Upper lobe of right lung (tissue), 1 donor: ENCODE measurements at places on chromosomes 16 and 17. TPM values are rescaled to one million over a fixed set of nuclear protein-coding genes. Genes with fewer than 3 reads are reported as not detected.

DNA sequence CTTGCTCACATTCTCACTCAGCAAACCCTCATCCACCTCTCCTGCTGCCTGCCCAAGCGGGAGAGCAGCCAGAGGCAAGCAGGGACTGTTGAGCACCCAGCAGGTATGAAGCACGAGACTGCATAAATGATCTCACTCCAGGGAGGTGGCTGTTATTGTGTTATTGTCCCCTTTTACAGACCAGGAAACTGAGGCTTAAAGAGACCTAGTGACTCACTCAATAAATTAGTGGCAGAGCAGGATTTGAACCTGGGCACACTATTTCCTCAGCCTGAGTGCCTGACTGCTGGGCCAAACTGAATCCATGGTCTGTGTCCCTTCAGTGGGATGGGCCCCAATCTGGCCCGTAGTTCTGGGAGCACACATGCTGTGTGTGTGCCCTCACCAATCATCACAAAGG lies 12.3 kb upstream of the MAP2K3 start:
- no peaks in the 10 kb centered on the region for H3K27me3 ChIP-seq
- DNase-seq, result no peak
- no peaks in the 10 kb centered on the region for H3K36me3 ChIP-seq
- H3K27ac ChIP-seq, result no peak overlapping the region
- no peak overlapping the region for H3K4me3 ChIP-seq
- H3K4me1 ChIP-seq, result peaks cover 11% of the 10 kb centered on the region

DNA sequence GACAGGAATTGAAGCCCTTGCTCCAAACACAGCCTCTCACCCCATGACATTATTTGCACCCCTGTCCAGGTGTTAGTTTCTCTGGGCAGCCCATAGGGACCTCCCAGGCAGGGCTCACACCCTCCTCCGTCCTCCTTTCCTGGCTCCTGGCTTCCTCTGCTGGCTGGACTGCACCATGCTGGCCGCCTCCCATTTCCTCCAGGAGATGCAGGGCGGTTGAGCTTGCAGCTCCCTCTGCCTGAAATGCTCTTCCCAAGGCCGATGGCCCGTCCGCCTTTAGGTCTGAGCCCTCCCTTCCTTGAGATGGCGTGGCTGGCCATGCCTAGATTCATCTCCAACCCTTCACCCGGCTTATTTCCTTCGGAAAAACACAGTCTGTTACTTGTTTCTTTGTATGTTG lies 334.8 kb downstream of the SNX29 start:
- no peaks in the 10 kb centered on the region for H3K27me3 ChIP-seq
- no peak for DNase-seq
- no peaks in the 10 kb centered on the region for H3K36me3 ChIP-seq
- H3K4me1 ChIP-seq, result no peaks in the 10 kb centered on the region
- no peak overlapping the region for H3K27ac ChIP-seq

CEMP1 gene
- total RNA-seq, result 1.4 TPM

FASN gene
- 432 TPM for total RNA-seq

DNA sequence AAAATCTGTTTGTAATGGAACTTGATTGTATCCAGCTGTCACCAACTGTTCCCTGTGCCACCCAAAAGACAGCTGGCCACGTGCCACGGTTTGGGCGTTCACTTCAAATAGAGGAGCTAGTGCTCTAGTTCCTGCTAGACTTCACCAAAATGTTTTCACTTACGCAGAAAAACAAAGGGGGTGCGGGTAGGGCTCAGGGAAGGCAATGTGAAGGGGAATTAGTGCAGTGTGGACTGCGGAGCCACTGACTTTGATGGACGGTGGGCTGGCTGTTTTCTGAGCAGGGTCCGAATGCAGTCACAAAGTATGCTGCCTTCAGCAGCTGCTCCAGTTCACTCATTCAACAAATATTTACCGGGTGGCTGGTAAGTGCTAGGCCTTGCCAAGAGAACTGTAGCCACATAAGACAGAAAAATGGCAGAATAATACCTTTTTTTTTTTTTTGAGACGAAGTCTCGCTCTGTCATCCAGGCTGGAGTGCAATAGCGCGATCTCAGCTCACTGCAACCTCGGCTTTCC lies 7.6 kb upstream of the CYTH1 start:
- peak; percentile 90 for DNase-seq
- H3K4me1 ChIP-seq, result peaks cover 25% of the 10 kb centered on the region
- peaks cover 19% of the 10 kb centered on the region for H3K36me3 ChIP-seq
- H3K27me3 ChIP-seq, result no peaks in the 10 kb centered on the region
- H3K27ac ChIP-seq, result peak overlapping the region; percentile 70

- no peaks in the 10 kb centered on the region for H3K36me3 ChIP-seq
- no peak overlapping the region for H3K27ac ChIP-seq
- no peaks in the 10 kb centered on the region for H3K4me1 ChIP-seq
- no peak for DNase-seq
- H3K4me3 ChIP-seq, result no peak overlapping the region
Measured at GRCh38 chr17:6366221-6366666, 68.7 kb downstream of the AIPL1 start.

DNA sequence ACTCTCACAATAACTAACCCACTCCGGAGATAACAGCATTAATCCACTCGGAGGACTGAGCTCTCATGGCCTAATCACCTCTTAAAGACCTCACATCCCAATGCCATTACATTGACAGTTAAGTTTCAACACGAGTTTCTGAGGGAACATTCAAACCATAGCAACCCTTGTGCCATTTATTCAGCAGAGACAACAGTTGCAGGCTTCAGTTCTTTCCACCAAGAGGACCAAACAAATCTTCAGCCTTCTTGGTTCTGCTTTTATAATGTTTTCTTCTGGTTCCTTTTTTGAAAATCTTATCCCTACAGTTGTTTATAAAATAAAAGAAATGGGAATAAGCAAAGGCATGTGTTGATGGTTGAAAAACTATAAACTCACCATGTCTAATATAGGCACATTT lies 2.1 kb upstream of the CD300E start:
- H3K4me3 ChIP-seq, result no peak overlapping the region
- DNase-seq, result no peak
- no peaks in the 10 kb centered on the region for H3K4me1 ChIP-seq
- H3K36me3 ChIP-seq, result no peaks in the 10 kb centered on the region
- H3K27ac ChIP-seq, result no peak overlapping the region

- H3K4me3 ChIP-seq, result no peak overlapping the region
- no peaks in the 10 kb centered on the region for H3K4me1 ChIP-seq
- H3K27me3 ChIP-seq, result no peaks in the 10 kb centered on the region
- H3K27ac ChIP-seq, result no peak overlapping the region
Measured at GRCh38 chr17:58677194-58677880, 14.5 kb downstream of the TEX14 start.

- H3K4me3 ChIP-seq, result no peak overlapping the region
- no peaks in the 10 kb centered on the region for H3K36me3 ChIP-seq
- no peak for DNase-seq
- H3K27me3 ChIP-seq, result no peaks in the 10 kb centered on the region
- H3K27ac ChIP-seq, result no peak overlapping the region
- H3K4me1 ChIP-seq, result no peaks in the 10 kb centered on the region
Measured at GRCh38 chr16:9070254-9070653, 21.2 kb upstream of the HAPSTR1 start.

- no peaks in the 10 kb centered on the region for H3K4me1 ChIP-seq
- no peaks in the 10 kb centered on the region for H3K36me3 ChIP-seq
- H3K4me3 ChIP-seq, result no peak overlapping the region
Measured at GRCh38 chr16:30837904-30838303, 50.9 kb upstream of the ZNF629 start.
